Astrocyte of the spinal cord (primary cell): ENCODE measurements at places on chromosomes 1 and 21.

- no peak for DNase-seq
Measured at GRCh38 chr1:158115126-158115525, 65.6 kb upstream of the CD1D start.

- DNase-seq: peak; percentile 62
Measured at GRCh38 chr1:107277022-107277421, 136.2 kb downstream of the NTNG1 start.

GRCh38 chr21:37168666-37169065 lies 95.6 kb downstream of the TTC3 start:
- DNase-seq: no peak

GRCh38 chr1:201696217-201696761 lies 132.7 kb upstream of the IPO9 start:
- peak; percentile 93 for DNase-seq

DNA sequence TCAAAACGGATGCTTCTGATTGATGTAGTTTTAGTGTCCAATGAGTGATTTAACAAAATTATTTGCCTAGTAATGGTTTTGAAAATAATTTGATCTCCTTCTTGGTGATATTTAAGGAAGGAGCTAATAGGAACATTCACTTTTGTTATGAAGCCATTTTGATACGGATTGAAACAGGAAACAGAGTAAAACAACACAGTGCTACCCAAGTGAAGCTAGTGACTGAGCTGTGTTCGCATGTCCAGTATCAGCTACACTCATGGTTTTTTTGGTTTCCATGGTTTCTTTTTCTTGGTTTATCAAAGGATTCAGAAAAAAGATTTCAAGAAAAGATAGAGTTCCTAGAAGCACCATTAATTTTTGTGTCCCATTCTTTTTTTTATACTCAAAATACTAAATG lies 40.1 kb upstream of the PLEKHO1 start:
- DNase-seq: no peak

DNA sequence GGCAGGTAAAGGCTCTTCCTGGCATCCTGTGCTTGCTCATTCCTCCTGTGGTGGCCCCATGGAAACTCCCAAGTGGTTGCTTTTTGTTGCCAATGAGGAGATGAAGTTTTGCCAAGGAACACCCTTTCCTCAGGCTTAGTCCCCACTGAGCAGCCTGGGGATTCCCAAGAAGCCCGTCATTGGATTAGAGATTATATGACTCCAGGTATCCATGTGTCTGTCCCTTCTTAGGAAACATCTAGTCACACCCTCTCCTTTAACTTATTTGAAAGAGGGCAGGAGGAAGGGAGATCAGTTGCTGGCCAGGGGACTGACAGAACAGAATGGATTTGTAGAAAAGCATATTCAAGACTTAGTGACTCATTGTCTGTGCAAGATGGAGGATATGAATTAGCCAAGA lies 3.8 kb upstream of the LCE3A start:
- no peak for DNase-seq

DNA sequence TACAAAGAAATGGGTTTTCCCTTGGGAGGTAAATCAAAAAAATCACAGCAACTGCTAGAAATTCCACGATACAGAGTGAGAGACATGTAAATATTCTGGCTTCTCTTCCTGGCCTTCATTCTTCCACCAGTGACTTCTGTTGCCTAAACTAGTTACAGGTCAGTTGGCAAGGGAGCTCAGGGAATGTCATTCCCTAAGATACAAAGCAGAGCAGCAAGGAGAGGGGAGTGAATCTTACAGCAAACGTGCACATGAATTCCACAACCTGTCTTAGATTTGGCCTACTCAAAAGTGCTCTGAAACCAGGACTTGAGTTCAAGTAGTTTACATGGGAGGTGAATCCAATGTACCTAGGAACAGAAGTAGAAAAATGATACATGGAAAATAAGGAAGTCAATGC lies 445.3 kb upstream of the LRRC7 start:
- DNase-seq: no peak

DNA sequence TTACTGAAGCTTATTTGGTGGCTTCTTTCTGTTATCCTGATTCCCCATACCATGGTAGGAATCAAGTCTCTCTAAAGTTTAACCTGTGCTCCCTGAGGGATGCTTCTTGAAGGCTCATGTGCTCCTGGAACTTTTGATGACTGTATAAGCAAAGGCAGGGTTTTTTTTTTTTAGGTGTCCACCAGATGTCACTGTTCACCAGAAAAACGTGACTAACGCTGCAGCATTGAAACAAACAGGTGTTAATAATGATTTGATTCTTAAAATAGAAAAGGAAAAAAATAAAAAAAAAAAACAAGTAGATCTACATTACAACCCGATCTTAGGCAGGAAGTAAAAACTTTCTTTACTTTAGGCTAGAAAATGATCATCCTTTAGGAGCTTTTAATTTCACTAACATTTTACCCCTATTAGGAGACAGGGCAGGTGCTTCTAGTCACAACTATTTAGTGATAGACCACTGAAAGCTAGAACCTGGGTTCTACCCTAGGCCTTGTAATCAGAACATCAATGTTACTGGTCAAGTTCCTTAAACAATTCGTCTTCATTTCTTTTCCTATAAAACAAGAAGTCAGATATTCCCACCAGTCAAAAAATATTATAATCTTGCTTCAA lies 223.0 kb downstream of the PLA2G4A start:
- DNase-seq: peak; percentile 50

- DNase-seq: no peak
Measured at GRCh38 chr1:223471566-223471965, 78.4 kb downstream of the CCDC185 start.

DNA sequence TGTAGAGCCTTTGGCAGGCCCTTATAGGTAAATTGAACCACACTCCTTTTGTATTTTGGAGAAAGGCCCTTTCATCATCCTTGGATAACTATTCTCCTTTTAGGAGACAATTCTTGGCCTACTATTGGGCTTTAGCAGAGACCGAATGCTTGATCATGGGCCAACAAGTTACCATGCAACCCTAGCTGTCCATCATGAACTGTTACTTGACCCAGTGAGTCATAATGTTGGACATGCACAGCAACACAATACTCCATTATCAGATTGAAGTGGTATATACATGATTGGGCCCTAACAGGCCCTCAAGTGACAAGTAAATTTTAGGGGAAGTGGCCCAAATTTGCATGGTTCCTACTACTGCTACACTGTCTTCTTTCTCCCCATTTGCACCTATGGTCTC lies 84.4 kb downstream of the CATSPERE start:
- DNase-seq: no peak

DNA sequence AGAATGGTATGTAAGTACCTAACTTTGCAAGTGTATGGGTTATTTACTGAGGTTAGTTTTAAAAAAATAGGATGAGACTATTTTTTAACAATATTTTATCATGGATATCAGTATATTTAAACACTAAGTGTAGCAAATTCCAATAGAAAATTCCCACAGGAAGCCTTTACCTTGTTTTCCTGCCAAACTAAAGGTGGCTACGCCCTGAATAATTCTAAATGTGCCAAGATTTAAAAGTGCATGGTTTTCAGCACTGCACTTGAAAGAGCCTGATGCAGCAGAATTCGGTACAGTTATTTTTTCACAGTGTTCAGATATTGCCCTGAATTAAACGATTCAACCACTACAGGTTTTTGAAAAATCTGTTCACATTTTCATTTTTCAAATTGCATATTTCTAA lies 1622.8 kb upstream of the B3GALT2 start:
- no peak for DNase-seq

- DNase-seq: peak; percentile 62
Measured at GRCh38 chr1:165116732-165117131, 239.8 kb downstream of the LMX1A start.

DNA sequence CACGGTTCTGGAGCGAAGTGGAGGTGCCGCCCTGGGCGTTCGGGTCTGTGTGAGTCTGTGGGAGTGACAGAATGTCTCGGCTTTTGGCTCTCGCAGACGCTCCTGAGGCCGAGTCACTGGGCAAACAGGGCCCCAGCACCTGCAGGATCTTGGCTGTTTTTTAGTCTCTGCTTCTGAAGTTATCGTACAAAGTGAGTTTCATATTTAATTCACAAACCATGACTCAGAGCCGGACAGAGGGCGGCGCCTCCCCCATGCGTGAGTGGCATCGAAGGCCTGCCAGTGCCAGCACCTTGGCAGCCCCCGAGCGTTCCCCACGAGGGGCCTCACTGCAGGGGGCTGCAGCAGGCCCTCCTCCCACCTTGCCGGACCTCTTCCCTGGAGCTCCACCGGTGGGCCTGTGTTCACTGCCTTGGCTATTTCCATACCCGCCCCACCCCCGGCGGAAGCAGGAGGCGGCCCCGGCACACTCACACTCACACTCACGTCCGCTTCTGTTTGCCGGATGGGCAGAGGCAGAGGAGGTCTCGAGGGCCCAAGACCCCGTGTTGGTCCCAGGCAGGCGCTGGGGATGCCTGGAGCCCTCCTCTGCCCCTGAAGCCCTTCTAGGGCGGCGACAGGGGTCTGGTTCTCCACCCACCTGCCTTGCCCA lies 56.3 kb downstream of the MORN1 start:
- DNase-seq: no peak

- no peak for DNase-seq
Measured at GRCh38 chr1:27955076-27955475, 4.7 kb upstream of the XKR8 start.

DNA sequence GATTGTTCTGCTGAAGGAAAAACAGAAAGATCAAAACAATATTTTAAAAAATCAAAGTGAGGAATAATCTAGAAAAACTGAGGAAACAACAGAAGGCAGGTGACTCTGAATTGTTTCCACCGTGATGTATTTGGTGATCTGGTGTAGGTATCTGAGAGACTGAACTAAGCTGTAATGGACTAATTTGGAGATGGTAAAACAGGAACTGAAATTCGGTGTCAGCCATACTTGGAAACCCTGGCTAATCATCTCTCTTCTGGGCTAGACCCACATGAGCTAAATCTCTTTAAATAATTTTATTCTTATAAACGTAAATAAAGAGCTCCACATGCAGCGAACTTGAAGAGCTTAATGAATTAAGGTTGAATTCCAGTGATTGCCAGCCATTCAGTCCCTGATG lies 1226.1 kb downstream of the NCAM2 start:
- DNase-seq: no peak

GRCh38 chr1:162882248-162882674 lies 21.3 kb upstream of the CCDC190 start:
- no peak for DNase-seq

- no peak for DNase-seq
Measured at GRCh38 chr1:28170001-28170596, 6.4 kb downstream of the PTAFR start.

DNA sequence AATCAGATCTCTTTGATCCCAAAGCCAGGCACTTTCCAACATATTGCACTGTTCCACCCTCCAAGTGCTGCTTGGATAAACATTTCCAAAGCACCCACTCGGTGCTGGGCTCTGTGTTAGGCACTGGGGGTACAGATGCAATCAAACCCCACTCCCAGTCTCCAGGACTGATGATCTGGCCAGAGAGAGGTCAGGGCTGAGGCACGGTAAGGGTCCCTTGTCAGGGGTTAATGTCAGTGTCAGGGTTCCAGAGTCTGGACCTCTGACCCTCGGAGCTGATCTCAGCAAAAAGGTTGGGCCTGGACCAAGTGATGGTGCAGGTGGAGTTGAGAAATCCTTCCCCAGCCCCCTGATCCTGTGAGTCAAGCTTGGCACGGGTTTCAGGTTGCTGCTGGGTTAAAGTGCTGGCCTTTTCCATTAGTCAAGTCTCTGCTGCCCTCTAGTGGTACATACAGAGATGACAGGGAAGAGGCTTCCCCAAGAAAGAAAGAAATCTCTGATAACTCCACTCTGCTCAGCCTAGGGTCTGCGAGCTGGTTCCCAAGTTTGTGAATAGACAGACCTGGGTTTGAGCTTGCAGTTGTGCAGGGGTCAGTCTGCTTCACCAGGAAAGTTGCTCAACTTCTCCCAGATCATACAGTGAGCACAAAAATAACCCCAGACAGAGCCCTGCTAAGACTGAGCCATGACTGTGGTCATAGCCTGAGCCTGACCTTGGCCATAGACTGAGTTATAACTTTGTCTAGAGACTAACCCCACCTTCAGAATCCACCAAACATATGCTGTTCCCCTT lies 74.6 kb downstream of the DMRTA2 start:
- peak; percentile 68 for DNase-seq

DNA sequence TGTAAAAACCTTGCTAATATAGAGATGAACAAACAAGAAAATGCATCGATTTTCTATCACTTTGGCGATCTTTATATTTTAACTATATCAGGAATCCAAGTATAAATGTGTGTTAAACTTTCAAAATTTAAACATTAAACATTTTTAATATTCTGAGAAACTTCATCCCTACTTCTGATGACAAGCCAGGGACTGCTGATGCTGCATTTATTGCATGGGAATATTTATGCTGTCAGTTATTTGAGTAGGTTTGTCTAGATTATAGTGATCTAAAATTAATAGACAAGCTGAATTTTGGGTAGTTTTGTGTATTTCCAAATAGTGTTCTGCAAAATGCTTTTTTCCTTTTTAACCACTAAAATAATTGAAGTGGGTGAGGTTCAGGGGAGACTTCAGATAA lies 175.3 kb downstream of the LEPR start:
- no peak for DNase-seq

DNA sequence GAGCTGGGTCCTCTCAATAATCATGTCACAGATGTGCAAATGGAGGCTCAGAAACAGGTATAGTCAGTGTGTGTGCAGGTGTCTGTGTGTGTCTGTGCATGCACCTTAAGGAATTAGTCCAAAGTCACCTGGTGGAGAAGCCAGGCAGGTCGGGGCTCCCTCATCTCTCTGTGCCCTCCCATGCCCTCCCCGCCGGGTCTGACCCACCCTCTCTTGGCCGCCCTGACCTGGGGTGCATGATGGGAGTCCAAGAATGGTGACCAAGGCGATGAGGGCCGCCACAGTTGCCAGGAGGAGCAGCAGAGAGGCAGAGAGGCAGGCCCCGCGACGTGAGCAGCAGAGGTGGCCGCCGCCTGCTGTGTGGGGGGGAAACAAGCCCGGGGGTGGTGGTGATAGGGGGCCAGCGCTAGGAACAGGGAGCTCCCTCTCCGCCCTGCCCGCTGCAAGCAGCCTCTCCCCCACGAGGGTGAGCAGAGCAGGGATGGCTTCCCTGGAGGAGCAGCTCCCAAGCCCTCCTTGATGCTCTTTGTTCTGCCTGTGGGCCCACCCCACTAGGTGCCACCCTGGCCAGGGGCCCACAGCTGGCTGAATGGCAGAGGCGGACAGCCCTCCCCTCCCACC lies 3.9 kb downstream of the LDLRAD1 start:
- DNase-seq: no peak

- no peak for DNase-seq
Measured at GRCh38 chr1:90486996-90487395, 230.1 kb downstream of the BARHL2 start.

GRCh38 chr1:32886004-32886827 lies at the start of gene HPCA:
TSS of gene HPCA (plus strand) at chr1:32886491. CDS start at chr1:32888899, 2,408 bp downstream.
- DNase-seq: peak; percentile 44

DNA sequence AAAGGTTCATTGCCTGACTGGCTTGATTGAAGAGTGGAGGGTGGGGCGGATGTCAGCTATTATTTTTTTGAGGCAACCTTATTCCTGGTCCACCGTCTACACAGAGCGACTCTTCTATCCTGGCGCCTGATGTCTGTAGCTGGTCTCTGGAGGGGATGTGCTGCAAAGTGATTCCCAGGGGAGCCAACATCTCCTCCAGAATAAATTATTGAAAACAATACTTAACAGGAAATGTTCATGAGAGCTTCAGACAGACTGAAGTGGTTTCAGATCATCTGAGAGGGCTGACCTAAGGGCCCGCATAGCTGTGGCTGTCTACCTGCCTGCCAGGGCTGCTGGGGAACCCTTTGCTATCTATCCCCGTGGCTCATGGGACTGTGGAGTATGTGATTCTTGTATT lies 66.7 kb downstream of the TEX35 start:
- no peak for DNase-seq
